ENCODE measurements at places on chromosomes 12 and 14.

GRCh38 chr12:89514751-89515150, 9.8 kb downstream of the GALNT4 start:
- DNase-seq, result no peak

GRCh38 chr14:65356327-65356836, 56.1 kb upstream of the FUT8 start:
- no peak for DNase-seq

- DNase-seq, result no peak
Observed at GRCh38 chr12:86948851-86949250, 692.7 kb upstream of the MGAT4C start.

DNA sequence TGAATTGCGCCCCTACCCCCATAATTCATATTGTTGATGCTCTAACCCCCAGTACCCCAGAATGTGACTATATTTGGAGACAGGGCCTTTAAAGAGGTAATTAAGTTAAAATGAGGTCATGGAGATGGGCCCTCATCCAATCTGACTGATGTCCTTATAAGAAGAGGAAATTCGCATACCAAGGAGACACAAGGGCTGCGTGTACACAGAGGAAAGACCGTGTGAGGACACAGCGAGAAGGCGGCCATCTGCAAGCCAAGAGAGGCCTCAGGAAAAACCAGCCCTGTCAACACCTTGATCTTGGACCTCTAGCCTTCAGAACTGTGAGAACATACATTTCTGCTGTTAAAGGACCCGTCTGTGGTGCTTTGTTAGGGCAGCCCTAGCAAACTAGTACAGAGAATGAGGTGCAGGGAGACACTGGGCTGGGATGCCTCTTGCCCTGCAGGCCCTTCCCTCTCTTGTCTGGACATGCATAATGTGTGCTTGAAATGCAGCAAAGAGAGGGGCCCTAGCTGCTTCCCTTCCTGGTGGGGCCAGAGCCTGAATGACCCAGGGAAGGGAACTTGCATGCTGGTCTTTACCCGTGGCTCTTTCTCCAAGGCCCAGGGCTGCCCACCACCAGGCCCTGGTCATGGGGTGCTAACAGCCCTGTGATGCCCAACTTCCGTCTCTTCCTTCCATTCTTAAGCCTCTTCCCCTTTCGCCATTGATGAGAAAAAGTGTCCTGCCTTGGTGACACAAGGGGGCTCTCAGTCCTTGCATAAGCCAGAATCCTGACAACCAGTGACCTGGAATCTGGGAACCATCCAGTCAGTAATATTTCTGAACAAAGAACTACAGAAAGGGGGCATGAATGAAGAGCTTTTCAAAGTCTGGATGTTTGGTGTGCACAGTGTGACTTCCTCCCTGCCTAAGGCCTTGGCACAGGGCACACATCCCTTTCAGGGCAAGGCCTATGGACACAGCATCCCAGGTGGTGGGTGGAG, 50.0 kb upstream of the GPATCH2L start:
- DNase-seq, result no peak

DNA sequence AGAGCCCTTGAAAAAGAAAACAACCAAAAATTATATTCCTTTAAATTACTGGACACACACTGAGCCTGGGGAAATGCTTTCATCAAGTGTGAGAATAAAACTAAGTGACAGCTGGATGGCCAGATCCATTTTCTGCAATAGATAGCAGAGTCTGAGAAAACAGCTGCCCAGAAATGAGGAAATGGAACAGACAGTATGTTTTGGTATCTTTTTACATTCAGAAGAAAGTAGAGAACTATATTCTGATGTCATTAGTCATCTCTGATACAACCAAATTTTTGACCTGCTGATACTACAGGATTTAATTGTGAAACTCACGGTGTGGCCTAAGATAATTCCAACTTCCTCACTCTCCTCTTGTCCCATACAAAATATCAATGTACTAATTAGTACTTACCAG, 78.2 kb downstream of the HMGA2 start:
- DNase-seq, result no peak
